CD4-positive, alpha-beta T cell (primary cell): ENCODE measurements at places on chromosomes 2 and 18.

GRCh38 chr2:20633001-20633400, 17.9 kb downstream of the HS1BP3 start:
- DNase-seq: no peak

- no peak for DNase-seq
Measured at GRCh38 chr18:58525517-58525916, 103.4 kb downstream of the ALPK2 start.

GRCh38 chr2:21256006-21256405, 132.2 kb downstream of the TDRD15 start:
- DNase-seq: no peak

GRCh38 chr18:60189856-60190255, 182.7 kb downstream of the MC4R start:
- no peak for DNase-seq

DNA sequence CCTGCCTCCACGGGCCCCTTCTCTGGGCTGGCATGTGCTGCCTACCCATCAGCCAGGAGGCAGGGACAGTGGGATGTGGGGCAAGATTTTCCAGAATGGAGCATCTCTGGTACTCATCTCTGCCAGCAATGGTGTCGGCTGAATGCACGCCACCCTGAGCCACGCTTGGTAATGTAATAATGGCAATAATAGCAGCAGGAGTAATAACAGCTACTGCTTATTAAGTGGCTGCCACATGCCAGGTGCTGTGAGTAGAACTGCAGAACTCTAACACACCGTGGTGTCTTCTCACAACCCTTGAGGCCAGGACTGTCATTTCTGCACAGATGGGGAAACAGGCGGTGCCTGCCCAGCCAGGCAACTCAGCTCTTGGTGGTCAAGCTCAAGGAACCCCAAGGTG, 113.6 kb downstream of the CELF4 start:
- DNase-seq: no peak

- DNase-seq: no peak
Measured at GRCh38 chr2:224449212-224450147, 47.6 kb upstream of the FAM124B start.
